Breast epithelium (tissue), 4 donors: ENCODE measurements at places on chromosomes 16 and 17. TPM values are rescaled to one million over a fixed set of nuclear protein-coding genes. Genes with fewer than 3 reads are reported as not detected.

The RCVRN gene
- total RNA-seq, result 0.66 TPM

The KRTAP1-5 gene
- total RNA-seq, result not detected

The ABCC11 gene
- total RNA-seq, result 0.32 TPM

The TRPV2 gene
- 11.3 TPM for total RNA-seq

The HIC1 gene
- 12.7 TPM for total RNA-seq

The ANKRD40CL gene
- total RNA-seq, result not detected

The GNGT2 gene
- 0.48 TPM for total RNA-seq

The NEUROD2 gene
- total RNA-seq, result not detected

The NPIPA8 gene
- 11.0 TPM for total RNA-seq

The CCL11 gene
- 0.29 TPM for total RNA-seq

The EVI2B gene
- 38.1 TPM for total RNA-seq

The TMEM114 gene
- total RNA-seq, result not detected
